ENCODE measurements at places on chromosomes 16 and 17.

GRCh38 chr16:9238346-9238745 lies 146.9 kb downstream of the HAPSTR1 start:
- no peak for DNase-seq

- no peak for DNase-seq
These were observed 1.6 kb downstream of the KCNG4 start for GRCh38 chr16:84237994-84238750.

- no peak for DNase-seq
These were observed 57.3 kb downstream of the XYLT1 start for GRCh38 chr16:17413508-17413907.

- DNase-seq = no peak
These were observed 35.4 kb downstream of the SYCE1L start for GRCh38 chr16:77234611-77235010.

- no peak for DNase-seq
These were observed 3.5 kb downstream of the SPDYE4 start for GRCh38 chr17:8754890-8755289.

DNA sequence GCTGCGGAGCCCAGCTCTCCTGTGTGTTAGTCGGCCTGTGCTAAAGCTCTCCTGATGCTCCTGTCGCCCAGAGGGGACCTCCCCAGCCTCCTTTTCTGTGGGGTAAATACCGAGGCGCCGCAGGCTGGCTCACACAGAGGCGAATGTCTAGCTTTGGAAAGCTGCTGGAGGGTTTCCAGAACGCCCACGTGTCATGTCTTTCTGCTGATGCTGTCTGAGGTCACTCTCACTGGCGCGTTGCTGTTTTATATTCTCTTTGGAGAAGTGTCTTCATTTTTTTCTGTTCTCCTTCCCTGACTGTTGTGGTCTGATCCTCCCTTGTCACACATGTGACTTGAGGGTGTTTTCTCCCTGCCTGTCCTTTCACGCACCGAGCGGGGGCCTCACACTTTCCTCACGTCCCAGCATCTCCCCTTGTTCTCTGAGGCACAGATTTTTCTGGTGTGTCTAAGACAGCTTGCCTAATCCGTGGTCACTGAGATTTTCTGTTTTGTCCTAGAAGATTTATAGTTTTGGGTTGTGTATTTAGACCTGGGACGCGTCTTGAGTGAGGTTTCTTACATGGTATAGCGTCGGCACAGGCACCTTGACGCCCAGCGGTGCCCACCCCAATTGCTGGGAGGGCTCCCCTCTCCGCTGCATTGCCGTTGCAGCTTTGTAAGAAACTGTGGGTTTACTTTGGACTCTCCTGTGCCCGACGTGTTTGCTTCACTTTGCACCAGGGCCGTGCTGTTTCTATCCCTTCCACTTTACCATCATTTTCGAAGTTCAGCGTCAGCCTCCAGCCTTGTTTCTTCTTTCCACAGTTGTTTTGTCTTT lies 92.1 kb upstream of the ZNF750 start:
- DNase-seq = no peak

All from activated CD8-positive, alpha-beta T cell treated with anti-CD3 and anti-CD28 coated beads for 36 hours (primary cell).